Activated naive CD4-positive, alpha-beta T cell treated with anti-CD3 and anti-CD28 coated beads for 36 hours (primary cell): ENCODE measurements at places on chromosomes 5 and 9. TPM values are rescaled to one million over a fixed set of nuclear protein-coding genes. Genes with fewer than 3 reads are reported as not detected.

Gene DMRT3
- not detected for total RNA-seq

Gene ANXA1
- total RNA-seq: 17.9 TPM

Gene GBGT1
- 4.7 TPM for total RNA-seq

Gene PSAT1
- 240 TPM for total RNA-seq

Gene RNF180
- total RNA-seq: not detected

Gene GPX8
- total RNA-seq: not detected

Gene DOK3
- total RNA-seq: 1.3 TPM

Gene GPX3
- not detected for total RNA-seq
